SW 1271 (cell line): ENCODE measurements at places on chromosomes 11 and 22.

DNA sequence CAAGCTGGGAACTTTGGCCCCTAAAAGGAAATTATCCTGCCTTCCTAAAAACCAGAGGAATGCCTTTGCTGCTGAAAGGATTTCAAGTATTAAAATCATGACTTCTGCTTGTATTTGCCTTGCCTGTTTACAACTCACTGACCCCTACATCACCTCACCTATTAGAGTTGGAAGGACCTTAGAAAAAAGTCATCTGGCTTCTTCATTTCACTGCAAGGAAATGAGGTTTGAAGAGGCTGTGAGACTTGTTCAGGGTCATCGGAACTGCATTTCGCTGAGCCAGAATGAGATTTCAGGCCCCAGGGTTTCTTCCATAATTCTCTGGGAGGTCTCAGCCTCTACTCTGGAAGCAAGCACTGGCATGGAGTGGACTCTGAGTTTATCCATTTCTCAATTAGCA is 304.1 kb downstream of the BUD13 start:
- no peak for DNase-seq

- DNase-seq: no peak
These were observed 380.7 kb downstream of the MN1 start for GRCh38 chr22:27420817-27421361.

DNA sequence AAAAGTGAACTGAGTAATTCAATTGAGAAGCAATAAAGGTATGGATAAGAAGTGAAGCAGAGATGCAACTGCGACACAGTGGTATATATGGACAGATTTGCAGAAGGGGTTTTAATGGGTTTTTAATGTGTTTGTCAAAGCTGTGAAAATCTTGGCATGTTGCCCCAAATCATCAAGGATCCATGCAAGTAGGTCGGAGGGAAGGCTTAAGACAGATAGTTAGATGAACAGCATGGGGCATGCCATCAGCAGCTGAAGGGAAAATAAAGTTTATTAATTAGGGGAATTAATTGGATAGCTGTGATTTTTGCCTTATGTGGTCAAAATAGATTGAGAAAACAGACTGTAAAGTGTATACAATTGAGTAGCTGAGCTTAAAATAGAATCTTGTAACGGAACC is 840.1 kb downstream of the JRKL start:
- no peak for DNase-seq

GRCh38 chr11:114091516-114092397 is 32.2 kb downstream of the ZBTB16 start:
- DNase-seq: no peak

DNA sequence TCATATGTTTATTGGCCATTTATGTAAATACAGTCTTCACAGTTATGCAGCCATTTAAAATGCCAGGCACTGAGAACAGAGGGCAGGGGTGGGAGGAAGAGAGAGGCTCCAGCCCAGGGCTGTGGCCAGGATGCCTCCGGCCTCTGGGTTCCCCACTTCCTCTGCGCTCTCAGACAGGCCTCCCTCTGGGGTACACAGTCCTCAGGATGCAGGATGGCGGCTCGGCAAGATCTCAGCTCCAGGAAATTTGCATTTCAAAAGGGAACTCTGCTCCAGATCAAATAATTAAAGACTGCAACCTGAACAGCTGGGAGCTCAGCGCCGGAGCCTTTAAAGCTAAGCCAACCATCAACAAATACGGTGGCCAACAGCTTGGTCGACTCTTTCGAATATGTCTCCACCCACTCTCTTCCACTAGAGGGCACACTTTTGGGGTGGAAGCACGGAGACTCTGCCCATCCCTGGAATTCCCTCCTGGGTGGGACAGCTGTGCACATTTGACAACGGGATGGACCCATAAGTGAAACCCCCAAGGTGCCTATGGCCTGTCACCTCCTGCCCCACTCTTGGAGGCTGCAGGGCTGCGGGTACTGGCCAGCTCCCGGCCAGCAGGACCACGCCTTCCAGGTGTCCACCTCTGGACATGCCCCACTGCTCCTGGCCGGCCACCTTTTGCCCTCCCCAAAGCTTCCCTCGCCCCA is 1044.7 kb downstream of the BRD1 start:
- no peak for DNase-seq
